ENCODE measurements at places on chromosomes 7 and 10.
A peak's percentile ranks its signal among the peaks of the same experiment; 100 is the strongest.

DNA sequence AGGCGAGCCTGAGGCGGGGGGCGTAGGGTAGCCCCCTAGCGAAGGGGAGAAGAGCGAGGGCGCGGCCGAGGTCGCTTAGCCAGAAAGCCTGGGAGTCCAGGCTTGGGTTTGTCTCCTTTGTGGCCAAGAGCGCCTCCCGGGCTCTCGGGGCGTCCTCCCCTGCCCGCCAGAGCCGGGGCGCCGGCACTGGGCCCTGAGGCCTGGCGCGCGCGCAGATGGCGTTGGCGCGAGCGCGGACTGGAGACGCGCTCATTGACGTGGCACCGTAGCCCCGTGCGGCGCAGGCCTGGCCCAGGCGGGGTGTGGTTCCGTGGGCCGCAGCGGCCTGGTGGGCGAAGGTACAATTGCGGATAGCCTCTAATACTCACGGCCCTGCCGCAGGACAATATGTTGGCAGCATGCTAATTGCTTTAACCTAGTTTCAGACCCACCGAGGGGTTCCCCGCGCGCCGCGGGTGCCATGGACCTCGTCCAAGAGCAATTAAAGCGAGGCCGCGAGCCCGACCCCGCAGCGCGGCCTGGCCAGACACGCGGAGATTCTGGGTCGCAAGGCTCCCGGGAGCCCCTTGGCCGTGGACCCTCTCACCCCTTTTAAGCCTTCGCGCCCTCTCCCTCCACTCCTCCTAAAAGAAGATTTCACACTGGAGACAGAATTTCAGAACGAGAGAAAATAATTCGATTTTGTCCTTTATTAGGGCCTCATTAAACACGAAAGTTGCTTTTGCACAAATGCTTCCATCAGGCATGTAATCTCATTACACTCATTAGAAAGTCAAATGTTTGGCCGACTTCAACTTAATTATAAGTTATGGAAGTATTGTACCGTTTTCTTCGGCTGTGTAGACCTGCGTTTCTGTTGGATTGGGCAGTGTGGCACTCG, 3.1 kb downstream of the PTF1A start:
- no peak for DNase-seq
- no peak overlapping the region for H3K4me3 ChIP-seq
- peaks cover 24% of the 10 kb centered on the region for H3K4me1 ChIP-seq
- H3K36me3 ChIP-seq, result no peaks in the 10 kb centered on the region
- no peak overlapping the region for H3K27ac ChIP-seq

DNA sequence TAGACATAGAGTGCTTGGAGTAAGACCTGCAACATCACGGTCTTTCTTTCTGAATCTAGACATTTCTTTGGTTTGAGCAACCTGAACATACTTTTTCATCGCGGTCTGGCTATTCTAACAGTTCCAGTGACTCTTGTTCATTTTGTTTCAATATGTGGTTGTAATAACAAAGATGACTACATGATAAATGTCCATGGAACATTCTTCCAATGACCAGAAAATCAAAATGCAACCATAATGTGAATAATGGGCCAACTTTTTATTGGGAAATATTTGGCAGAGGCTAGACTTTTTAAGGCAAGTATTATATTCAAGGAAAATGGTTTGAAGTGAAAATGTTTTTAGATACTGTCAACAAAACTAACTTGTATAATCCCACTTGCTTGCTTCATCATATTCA, 282.5 kb downstream of the INHBA start:
- no peaks in the 10 kb centered on the region for H3K27me3 ChIP-seq
- no peak for DNase-seq
- no peaks in the 10 kb centered on the region for H3K36me3 ChIP-seq

GRCh38 chr7:158789842-158790241, 39.5 kb downstream of the ESYT2 start:
- peaks cover 2% of the 10 kb centered on the region for H3K4me1 ChIP-seq
- no peak for DNase-seq
- no peak overlapping the region for H3K27ac ChIP-seq
- no peak overlapping the region for H3K4me3 ChIP-seq
- H3K36me3 ChIP-seq, result peaks cover 24% of the 10 kb centered on the region

GRCh38 chr10:121183236-121183635, 332.1 kb downstream of the WDR11 start:
- no peaks in the 10 kb centered on the region for H3K36me3 ChIP-seq
- H3K4me1 ChIP-seq, result no peaks in the 10 kb centered on the region
- no peak overlapping the region for H3K4me3 ChIP-seq
- no peak for DNase-seq
- H3K27me3 ChIP-seq, result no peaks in the 10 kb centered on the region

- no peaks in the 10 kb centered on the region for H3K27me3 ChIP-seq
- no peaks in the 10 kb centered on the region for H3K36me3 ChIP-seq
- H3K27ac ChIP-seq, result no peak overlapping the region
- DNase-seq, result no peak
- H3K4me3 ChIP-seq, result no peak overlapping the region
Measured at GRCh38 chr7:150003304-150003810, 129.6 kb downstream of the ATP6V0E2 start.

GRCh38 chr10:35903021-35903420, 260.9 kb upstream of the FZD8 start:
- H3K27ac ChIP-seq, result no peak overlapping the region
- no peak overlapping the region for H3K4me3 ChIP-seq
- no peak for DNase-seq
- no peaks in the 10 kb centered on the region for H3K36me3 ChIP-seq
- H3K27me3 ChIP-seq, result no peaks in the 10 kb centered on the region

DNA sequence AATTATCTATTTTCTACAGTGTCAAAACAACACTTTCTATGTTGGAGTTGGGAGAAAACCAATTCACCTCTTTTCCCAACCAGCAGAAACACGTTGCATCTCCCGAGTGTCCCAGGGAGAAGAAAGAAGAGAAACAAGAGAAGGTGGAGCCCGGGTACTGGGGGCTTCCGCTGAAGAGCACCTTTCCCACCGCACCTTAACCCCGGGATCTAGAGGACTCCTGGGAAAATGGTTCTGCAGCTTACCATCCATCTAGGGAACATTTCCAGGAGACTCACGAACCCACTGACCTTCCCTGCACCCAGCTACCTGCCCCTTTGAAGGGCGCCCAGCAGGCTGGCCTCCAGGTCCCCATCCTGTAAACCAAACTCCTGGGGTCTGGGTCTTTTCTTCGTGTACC, 346.8 kb downstream of the TCERG1L start:
- DNase-seq, result no peak
- H3K4me3 ChIP-seq, result no peak overlapping the region
- no peak overlapping the region for H3K27ac ChIP-seq
- H3K4me1 ChIP-seq, result no peaks in the 10 kb centered on the region
- no peaks in the 10 kb centered on the region for H3K36me3 ChIP-seq

- no peak overlapping the region for H3K27ac ChIP-seq
- no peaks in the 10 kb centered on the region for H3K36me3 ChIP-seq
- no peaks in the 10 kb centered on the region for H3K4me1 ChIP-seq
- H3K27me3 ChIP-seq, result no peaks in the 10 kb centered on the region
- H3K4me3 ChIP-seq, result no peak overlapping the region
Measured at GRCh38 chr7:111212857-111213523, 122.1 kb downstream of the LRRN3 start.

- no peaks in the 10 kb centered on the region for H3K36me3 ChIP-seq
- H3K4me1 ChIP-seq, result no peaks in the 10 kb centered on the region
- H3K4me3 ChIP-seq, result no peak overlapping the region
- H3K27me3 ChIP-seq, result no peaks in the 10 kb centered on the region
Measured at GRCh38 chr7:84916161-84916560, 270.7 kb downstream of the SEMA3D start.

DNA sequence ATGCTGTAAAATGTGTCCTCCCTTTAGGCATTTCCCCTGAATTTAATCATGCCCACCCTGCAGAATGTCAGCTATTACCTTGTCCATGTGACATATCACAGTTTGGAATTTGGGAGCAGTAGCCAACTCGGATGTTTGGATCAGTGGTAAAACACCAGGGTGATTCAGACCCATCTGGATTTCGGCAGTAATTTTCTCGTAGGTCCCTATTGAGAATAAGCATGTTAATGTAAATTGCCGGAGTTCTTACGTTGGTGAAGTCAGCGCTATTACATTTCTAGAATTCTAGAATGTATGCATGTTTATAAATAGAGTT, 44.1 kb downstream of the HGF start:
- no peak overlapping the region for H3K27ac ChIP-seq
- no peaks in the 10 kb centered on the region for H3K36me3 ChIP-seq
- DNase-seq, result peak; percentile 88
- no peaks in the 10 kb centered on the region for H3K27me3 ChIP-seq
- no peaks in the 10 kb centered on the region for H3K4me1 ChIP-seq
- H3K4me3 ChIP-seq, result no peak overlapping the region

DNA sequence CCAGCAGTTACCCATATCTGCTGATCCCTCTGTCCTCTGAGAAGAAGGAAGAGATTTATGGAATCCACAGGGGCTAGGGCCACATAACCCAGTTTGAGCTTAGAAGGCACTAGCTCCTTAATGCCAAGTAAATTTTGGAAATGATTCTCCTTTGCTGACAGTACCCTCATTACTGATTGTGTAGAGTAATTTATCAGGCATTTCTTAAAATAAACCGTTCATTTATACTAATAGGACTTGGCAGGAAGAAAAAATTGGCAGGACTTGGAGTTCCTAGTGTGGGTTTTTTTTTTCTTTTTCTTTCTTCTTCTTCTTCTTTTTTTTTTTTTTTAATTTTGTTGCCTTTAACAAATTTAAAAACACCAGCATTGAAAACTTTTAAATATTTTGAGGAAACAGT, 645.7 kb downstream of the SUGCT start:
- no peak for DNase-seq
- H3K4me3 ChIP-seq, result no peak overlapping the region
- H3K4me1 ChIP-seq, result no peaks in the 10 kb centered on the region

- H3K36me3 ChIP-seq, result peaks cover 3% of the 10 kb centered on the region
- no peak for DNase-seq
- no peak overlapping the region for H3K27ac ChIP-seq
- H3K4me3 ChIP-seq, result no peak overlapping the region
- peaks cover 5% of the 10 kb centered on the region for H3K4me1 ChIP-seq
Measured at GRCh38 chr10:129893104-129894089, 70.7 kb downstream of the EBF3 start.

- H3K36me3 ChIP-seq, result no peaks in the 10 kb centered on the region
- no peak overlapping the region for H3K27ac ChIP-seq
- no peak overlapping the region for H3K4me3 ChIP-seq
- DNase-seq, result no peak
- no peaks in the 10 kb centered on the region for H3K4me1 ChIP-seq
Measured at GRCh38 chr7:19202599-19202998, 57.4 kb upstream of the FERD3L start.

DNA sequence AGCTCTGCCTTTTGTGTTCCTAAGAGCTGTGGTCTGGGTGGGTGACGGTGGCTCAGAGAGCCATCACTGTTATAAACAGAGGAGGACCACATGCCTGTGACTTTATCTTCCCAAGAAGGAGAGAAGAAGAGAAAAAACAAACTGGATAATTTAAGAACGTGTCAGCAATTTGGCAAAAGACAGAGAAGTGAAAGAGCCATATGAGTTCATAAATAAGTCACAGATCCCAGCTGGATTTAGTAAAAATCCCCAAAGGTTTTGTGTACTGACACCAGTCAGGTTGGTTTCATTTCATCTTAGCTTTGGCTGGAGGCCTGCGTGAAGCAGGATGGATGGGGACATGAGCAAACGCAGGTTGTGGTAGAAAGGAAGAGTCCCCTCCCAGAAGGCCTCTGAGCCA, 120.7 kb downstream of the CXCL12 start:
- no peak overlapping the region for H3K27ac ChIP-seq
- H3K36me3 ChIP-seq, result no peaks in the 10 kb centered on the region
- no peak for DNase-seq
- no peaks in the 10 kb centered on the region for H3K27me3 ChIP-seq
- H3K4me3 ChIP-seq, result no peak overlapping the region

GRCh38 chr10:51669041-51669440, 30.4 kb downstream of the CSTF2T start:
- H3K36me3 ChIP-seq, result no peaks in the 10 kb centered on the region
- H3K4me3 ChIP-seq, result no peak overlapping the region
- H3K4me1 ChIP-seq, result no peaks in the 10 kb centered on the region
- H3K27ac ChIP-seq, result no peak overlapping the region
- DNase-seq, result no peak

- DNase-seq, result no peak
- peaks cover under 1% of the 10 kb centered on the region for H3K27me3 ChIP-seq
- no peaks in the 10 kb centered on the region for H3K4me1 ChIP-seq
- no peak overlapping the region for H3K4me3 ChIP-seq
Measured at GRCh38 chr10:71326464-71326881, 7.4 kb downstream of the SLC29A3 start.

GRCh38 chr10:123997013-123997412, 96.4 kb downstream of the CHST15 start:
- no peak overlapping the region for H3K4me3 ChIP-seq
- no peak for DNase-seq
- peak overlapping the region; percentile 80 for H3K27ac ChIP-seq
- H3K4me1 ChIP-seq, result peaks cover 29% of the 10 kb centered on the region

GRCh38 chr10:69382382-69383117, 34.2 kb downstream of the TACR2 start:
- H3K27ac ChIP-seq, result peak overlapping the region; percentile 78
- DNase-seq, result peak; percentile 74
- no peak overlapping the region for H3K4me3 ChIP-seq
- H3K36me3 ChIP-seq, result peaks cover 76% of the 10 kb centered on the region
- H3K4me1 ChIP-seq, result peaks cover 13% of the 10 kb centered on the region
- no peaks in the 10 kb centered on the region for H3K27me3 ChIP-seq

DNA sequence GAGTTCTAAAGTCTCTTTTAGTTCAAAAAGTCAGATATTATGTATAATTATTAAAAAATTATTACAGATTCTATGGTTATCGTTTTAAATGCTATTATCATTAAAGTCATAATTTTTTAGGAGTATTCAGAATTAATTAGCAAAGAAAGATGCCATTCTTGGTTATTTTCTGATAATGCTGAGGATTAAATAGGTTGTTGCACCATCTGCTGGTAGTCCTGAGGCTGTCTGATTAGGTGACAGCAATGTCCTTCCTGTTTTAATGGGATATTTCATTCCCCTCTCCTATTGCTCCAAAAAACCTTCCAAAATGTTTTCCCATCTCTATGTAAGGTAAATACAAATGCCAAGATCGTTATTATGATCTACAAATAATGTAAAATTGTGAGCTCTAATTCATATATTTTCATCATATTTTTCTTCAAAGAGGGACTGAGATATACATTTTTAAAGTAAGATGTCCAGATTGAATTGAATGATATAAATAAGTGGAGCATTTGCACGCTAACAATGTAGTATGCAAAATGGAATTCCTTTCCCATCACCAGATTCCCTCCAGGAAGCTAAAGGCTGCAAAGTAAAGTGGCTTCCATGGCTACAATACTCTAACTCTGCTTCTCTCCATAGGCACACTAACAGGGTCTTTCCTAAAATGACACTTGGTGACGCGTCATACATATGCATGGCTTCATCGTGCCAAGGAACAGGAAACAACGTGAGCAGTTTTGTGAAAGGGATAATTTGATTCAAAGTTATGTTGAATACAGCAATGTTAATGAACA, 58.8 kb upstream of the AKR1E2 start:
- DNase-seq, result peak; percentile 73
- no peak overlapping the region for H3K4me3 ChIP-seq
- no peaks in the 10 kb centered on the region for H3K36me3 ChIP-seq
- no peaks in the 10 kb centered on the region for H3K27me3 ChIP-seq

DNA sequence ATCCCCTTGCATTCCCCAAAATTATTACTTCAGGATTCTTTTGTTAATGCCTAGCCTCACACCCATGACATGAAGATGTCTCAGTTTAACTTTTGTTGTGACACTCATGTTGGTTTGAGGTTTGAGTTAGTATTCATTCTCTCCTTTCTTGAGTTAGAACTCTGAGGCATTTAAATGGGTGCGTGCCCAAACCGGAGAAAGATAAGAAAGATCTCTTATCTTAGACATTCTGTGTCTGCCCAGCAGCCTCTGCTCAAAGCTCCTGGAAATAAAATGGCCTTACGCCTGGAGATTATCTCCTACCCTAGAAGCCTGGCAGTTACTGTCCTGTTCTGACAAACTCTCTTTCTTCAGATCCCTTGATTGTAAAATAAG, 26.3 kb downstream of the WBP1L start:
- H3K36me3 ChIP-seq, result peaks cover 6% of the 10 kb centered on the region
- peaks cover 35% of the 10 kb centered on the region for H3K4me1 ChIP-seq
- H3K27me3 ChIP-seq, result no peaks in the 10 kb centered on the region
- DNase-seq, result no peak

Measured in mesenchymal stem cell (in vitro differentiated cells and primary cell).